K562 (cell line): ENCODE measurements at places on chromosomes 11 and 22.

DNA sequence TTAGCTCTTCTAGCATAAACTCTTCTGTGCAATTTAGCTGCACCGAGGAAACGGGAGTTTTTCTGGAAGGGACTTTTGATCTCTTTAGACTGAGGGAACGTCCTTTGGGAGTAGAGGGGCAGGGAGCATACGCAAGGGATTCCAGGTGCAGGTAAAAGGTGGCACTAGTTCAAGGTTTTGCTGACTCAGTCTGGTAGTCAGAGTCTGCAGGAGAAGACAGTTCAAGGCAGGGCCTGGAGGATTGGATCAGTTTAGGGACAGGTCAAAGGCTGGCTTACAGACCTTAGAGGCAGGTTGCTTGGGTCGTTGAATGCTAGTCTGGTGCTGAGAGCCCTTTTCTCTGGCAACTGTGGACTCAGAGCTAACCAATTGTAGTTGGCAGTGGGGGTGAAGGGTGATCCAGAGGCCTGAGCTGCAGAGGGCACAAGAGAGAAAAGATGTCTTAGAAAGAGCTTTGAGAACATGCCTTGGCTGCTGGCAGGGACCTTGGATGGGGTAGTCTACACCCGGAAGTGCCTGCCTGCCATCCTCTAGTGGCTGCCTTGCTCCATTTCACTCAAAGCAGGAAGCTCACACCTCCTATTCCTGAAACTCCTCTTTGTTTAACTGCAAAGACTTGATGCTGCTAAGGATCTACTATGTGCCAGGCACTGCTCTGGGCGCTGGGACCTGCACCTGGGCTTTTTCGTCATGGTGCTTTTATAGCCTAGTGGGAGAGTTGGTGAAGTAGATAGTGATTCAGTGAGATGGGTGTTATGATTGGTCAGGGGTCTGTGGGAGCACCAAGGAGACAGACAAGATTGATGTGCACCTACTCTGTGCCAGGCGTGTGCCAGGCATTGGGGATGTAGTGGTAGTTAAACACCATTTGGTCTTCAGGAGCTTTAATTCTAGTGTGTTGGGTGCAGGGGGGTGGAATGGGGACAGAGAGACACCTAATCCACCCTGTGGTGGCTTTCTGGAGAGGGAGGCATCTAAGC is 17.1 kb downstream of the MIAT start:
- peak; percentile 18 for DNase-seq

- DNase-seq = no peak
Observed at GRCh38 chr11:117766576-117766975, 30.4 kb downstream of the DSCAML1 start.

DNA sequence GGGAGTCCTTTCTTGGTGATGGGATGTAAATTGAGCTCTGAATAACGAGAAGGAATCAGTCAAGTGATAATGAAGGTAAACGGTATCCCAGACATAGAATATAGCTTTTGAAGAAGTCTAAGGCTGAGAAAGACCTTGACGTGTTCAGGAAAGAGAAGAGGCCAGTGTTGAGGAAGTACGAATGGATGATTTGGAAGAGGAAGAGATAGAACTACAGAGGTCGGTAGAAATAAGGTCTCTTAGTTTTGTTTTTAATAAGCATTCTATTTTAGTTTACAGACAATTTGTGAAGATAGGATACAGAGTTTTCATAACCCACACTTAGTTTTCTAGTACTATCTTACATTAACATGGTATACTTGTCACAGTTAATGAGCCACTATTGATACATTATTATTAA is 1598.1 kb downstream of the FAM181B start:
- DNase-seq = no peak

DNA sequence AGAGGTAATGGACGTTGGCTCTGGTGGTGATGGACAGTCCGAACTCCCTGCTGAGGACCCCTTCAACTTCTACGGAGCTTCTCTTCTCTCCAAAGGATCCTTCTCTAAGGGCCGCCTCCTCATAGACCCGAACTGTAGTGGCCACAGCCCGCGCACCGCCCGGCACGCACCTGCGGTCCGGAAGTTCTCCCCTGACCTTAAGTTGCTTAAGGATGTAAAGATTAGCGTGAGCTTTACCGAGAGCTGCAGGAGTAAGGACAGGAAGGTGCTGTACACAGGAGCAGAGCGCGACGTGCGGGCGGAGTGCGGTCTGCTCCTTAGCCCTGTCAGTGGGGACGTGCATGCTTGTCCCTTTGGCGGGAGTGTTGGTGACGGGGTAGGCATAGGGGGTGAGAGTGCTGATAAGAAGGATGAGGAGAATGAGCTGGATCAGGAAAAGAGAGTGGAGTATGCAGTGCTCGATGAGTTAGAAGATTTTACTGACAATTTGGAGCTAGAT is 6.1 kb downstream of the DGCR8 start:
- no peak for DNase-seq

DNA sequence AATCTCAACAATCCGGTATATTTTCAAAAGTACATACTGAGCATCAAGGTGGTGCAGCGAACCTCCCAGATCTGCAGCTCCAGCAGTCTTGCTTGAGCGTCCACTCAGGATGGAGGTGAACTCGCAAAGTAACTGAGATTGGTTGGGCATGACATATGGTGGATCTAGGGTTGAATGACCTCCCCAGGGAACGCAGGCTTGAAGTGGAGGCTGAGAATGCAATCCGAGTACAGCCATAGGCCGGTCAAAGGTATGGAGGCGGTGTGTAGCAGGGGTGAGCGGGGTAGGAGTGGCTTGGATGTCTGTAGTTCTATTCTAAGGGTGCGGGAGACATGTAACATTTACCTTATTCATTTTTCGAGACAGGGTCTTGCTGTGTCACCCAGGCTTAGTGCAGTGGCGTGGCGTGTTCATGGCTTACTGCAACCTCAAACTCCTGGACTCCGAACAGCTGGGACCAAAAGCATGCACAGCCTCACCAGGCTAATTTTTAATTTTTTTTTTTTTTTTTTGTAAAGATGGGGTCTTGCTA is 631 bp upstream of the C22orf39 start:
- DNase-seq = peak; percentile 72

GRCh38 chr11:107180236-107180635 is 162.0 kb upstream of the GUCY1A2 start:
- no peak for DNase-seq

GRCh38 chr11:19725379-19726079 is 12.9 kb downstream of the NAV2 start:
- DNase-seq = no peak

DNA sequence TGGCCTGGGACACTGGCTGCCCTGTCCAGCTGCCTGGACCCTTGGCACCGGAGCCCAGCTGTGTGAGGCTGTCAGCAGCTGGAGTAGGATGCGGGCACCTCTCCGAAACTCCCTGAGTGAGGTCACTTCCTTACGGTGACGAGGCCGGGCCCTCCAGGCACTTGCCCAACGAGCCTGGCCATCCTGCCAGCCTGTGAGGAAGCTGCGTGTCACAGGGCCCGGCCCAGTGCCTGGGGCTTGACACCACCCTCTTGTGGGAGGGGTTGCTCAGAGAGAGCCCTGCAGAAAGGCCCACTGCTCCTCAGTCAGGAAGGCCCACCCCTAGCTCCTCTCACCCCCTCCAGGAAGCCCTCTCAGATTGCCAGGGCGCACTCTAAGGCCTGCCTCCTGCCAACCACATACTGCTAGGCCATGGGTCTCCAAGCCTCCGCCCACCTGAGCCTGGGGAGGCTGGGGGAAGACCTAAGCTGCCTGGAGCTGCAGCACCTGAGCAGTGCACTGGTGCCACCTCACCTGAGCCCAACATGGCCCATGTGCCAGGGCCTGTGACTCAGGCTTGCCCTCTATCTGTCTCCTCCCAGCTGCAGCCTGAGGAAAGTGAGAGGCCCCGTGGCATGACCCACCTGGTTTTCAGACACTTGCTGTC is 4.3 kb upstream of the PHLDA2 start:
- no peak for DNase-seq

GRCh38 chr22:49018601-49019000 is 809.1 kb downstream of the BRD1 start:
- no peak for DNase-seq

- DNase-seq = no peak
Observed at GRCh38 chr22:40462195-40462984, 92.0 kb downstream of the SGSM3 start.

- DNase-seq = peak; percentile 68
Observed at GRCh38 chr11:32433101-32433913, 2.0 kb downstream of the WT1 start.

GRCh38 chr11:117730208-117730800 is 66.7 kb downstream of the DSCAML1 start:
- DNase-seq = no peak

DNA sequence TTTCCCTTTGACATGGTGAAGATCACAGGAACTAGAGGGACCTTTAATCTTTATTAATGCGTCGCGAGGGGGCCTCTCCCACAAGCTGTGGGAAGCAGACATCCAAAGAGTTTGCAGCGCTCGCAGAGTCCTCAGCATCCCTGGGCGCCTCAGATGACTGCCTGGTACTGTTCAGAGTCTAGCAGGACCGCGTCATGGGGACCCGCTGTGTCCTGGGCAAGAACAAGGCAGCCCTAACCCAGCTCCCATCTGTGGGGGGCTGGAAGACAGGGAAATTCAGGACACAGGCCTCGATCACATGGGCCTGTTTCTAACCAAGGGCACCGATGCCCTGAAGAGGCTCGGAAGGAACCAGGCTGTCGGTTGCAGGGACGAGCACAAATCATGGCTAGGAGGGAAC is 40.0 kb downstream of the CACNG2 start:
- DNase-seq = no peak

GRCh38 chr22:20638507-20638870 is 131.1 kb downstream of the MED15 start:
- DNase-seq = no peak

- no peak for DNase-seq
Observed at GRCh38 chr11:96323642-96323985, 19.4 kb downstream of the MAML2 start.

- DNase-seq = no peak
Observed at GRCh38 chr11:123253911-123254310, 58.9 kb upstream of the CLMP start.

DNA sequence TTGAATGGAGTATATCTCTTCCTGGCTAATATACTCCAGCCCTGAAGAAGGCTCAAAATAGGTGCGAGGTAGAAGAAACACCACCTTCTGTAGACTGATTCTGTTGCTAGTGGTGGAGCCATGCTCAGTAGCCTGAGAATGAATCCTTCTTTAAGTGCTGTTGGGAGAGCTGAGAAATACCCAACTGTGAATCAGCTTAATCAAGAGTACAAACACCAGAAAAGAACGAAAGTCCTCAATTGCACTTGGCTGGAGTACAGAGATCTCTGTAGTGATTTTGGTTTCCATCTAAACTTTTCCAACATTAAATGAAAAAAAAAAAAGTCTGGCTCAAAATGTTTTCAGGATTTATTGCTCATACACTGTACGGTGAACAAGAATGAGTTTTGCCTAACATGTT is 619.1 kb downstream of the METTL15 start:
- DNase-seq = no peak

DNA sequence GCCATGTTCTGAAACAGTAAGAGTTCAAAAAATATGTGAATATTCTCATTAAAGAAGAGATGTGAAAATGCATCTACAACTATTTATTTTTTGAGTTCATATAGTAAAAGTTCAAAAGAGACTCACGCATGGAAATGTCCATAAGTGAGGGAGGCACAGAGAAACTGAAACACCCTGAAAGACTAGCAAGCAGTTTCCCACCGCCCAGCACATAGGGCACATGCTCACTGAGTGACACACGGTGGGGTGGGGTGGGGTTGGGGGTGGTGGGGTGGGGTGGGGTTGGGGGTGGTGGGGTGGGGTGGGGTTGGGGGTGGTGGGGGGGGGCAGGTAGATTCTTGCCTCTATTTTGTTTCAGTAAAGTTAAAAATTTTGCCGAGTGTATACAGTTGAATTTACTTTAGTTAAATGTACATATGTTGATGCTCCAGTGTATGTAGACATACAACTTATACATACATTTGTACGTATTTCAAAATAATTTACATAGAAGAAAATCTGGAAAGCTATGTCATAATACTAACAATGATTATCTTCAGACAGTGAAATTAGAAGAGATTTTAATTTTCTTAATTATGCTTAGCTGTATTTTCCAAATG is 6.3 kb downstream of the CCDC34 start:
- DNase-seq = no peak

DNA sequence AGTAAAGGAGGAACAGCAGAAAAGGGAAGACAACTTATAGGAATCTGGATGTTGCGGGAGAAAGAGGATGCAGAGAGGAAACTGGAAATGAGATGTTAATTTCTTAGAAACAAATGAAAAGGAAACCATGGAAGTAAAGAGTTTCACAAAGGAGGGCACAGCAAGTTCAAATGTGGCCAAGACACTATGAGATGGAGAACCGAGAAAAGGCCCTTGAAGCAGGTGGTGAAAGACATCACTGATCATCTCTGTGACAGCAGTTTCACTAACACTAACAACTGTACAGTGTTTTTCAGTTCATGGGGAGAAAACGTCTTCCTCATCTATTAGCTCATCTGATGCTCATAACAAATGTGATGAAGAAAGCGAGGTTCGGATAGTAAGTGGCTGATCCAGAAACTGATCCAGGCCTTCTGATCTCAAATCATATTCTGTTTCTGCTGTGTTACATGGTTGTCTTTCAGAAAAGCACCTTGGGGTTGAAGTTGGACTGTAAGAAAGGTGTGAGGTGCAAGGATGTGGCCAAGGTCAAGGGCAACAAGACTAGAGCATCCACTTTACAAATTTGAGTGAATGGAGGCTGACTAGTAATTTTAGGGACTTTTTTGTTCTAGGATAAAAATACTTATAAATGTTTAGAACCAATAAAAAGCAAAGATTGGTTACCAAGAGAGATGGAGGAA is 492.1 kb upstream of the CADM1 start:
- DNase-seq = no peak

DNA sequence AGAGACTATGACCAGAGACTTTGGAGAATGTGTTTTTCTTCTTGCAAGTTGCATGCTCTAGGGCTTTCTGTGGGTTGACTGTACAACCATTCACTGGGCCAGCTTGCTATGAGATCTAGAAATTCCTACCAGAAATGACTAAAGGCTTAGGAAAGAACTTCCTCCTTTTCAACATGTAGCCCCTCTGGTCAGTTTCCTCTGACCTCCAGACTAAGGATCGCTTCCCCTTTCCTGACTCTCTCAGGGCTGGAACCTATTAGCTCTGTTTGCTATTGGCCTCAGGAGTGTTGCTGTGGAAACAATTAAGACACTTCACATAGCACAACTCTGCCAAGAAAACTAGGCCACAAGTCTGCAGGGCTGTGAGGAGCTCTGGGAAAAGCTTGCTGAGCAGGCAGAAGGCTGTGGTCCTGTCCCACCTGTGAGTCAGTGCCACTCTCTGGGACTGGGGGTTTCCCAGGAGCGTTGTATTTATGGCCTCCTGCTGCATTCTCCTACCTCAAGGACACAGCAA is 10.7 kb downstream of the CRY2 start:
- no peak for DNase-seq

DNA sequence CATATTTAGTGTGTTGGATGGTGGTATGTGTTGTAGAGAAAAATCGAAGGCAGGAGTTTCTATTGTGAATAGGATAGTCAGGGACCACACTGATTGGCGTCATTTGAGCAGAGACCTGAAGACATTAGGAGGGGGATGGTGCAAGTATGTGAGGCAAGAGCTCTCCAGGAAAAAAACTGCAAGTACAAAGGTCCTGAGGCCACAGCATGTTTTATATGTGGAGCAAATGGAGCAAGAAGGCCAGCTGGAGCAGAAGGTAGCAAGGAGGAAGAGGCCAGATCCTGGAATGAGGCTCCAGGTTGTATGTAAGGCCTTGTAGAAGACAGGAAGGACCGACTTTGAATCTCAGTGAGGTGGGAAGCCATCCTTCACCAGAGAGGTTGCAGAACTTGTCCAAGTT is 14.2 kb upstream of the MICALL1 start:
- no peak for DNase-seq

- no peak for DNase-seq
Observed at GRCh38 chr11:17745023-17745772, 10.6 kb downstream of the KCNC1 start.

GRCh38 chr11:45161252-45162063 is 15.0 kb downstream of the PRDM11 start:
- DNase-seq = no peak
